ENCODE measurements at places on chromosomes 7 and 10. TPM values are rescaled to one million over a fixed set of nuclear protein-coding genes. Genes with fewer than 3 reads are reported as not detected.

RAB19 gene
- polyA plus RNA-seq, result 2.8 TPM

GRCh38 chr7:120802751-120803150 lies 55.2 kb downstream of the TSPAN12 start:
- DNase-seq, result no peak

CTTNBP2 gene
- 32.1 TPM for polyA plus RNA-seq

GRCh38 chr7:141097430-141097829 lies 23.6 kb downstream of the TMEM178B start:
- peak; percentile 31 for DNase-seq

ZNF33B gene
- polyA plus RNA-seq, result 42.1 TPM

DNA sequence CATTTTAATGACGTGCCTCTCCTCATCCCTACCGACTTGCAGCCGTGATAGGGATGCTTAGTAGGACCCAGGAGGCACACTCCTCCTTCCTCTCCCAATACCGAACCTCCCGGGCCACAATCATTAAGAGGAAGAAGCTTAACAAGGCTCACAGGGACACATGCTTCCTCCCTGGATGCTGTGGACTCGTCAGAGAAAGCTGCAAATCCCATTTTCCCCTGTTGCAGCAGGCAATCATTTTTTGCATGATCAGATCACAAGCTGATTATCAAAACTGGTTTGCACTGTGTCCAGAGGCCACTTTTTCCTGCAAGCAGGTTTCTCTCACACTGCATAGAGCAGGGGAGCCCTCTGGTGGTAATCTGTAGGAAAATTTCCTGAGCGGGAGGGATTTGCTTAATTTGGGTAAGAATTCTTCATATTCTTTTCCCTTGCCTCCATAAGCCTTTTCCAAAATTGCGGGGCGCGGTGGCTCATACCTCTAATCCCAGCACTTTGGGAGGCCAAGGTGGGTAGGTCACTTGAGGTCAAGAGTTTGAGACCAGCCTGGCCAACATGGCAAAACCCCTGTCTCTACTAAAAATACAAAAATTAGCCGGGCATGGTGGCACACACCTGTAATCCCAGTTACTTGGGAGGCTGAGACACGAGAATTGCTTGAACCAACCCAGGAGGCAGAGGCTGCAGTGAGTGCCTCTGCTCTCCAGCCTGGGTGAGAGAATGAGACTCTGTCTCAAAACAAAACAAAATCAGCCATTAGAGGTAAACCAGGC lies 16.1 kb upstream of the LAMB4 start:
- peak; percentile 78 for DNase-seq

GRCh38 chr10:121188005-121188404 lies 336.8 kb downstream of the WDR11 start:
- peak; percentile 49 for DNase-seq

DNA sequence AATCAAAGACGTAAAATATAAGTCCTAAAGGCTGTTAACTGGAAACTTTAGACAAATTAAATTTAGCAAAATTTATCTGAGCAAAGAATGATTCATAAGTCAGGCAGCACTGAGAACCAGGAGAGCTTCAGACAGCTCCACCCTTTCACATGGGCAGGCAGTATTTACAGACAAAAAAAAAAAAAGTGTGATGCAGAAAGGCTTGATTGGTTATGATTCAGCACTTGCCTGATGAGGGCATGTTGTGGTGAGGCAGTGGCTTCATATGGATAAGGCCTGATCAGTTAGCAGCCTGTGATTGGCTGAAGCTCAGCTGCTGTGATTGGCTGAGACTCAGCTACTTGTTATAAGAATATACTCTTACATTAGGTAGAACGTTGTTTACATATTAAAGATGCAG lies 495.4 kb upstream of the POM121L12 start:
- no peak for DNase-seq

- DNase-seq, result no peak
These were observed 229.7 kb upstream of the PITRM1 start for GRCh38 chr10:3402187-3402751.

DNA sequence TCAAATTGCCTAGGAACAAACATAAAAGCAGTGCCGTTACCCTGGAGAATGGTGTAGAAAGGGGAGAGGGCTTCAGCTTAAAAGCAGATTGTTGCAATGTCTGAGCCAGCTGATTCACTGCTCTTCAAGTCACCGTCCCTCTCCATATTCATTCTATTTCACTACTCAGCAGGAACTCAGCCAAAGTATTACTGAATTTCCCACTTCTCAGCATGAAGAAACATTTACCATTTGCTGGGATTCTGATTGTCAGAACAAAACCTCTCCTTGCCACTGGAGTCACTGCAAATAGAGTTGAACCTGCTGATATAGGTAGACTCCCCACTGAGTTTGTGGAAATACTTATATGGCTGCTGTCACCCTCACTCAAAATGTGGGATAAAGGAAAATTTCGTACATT lies 71.7 kb downstream of the PPP1R17 start:
- no peak for DNase-seq

GSTO2 gene
- 27.9 TPM for polyA plus RNA-seq

MYL10 gene
- 0.21 TPM for polyA plus RNA-seq

CRHR2 gene
- not detected for polyA plus RNA-seq
